ENCODE measurements at places on chromosomes 5 and 9.

GRCh38 chr9:15086156-15086763, 176.0 kb upstream of the FREM1 start:
- DNase-seq: no peak

GRCh38 chr5:35194635-35195471, 35.4 kb downstream of the PRLR start:
- no peak for DNase-seq

DNA sequence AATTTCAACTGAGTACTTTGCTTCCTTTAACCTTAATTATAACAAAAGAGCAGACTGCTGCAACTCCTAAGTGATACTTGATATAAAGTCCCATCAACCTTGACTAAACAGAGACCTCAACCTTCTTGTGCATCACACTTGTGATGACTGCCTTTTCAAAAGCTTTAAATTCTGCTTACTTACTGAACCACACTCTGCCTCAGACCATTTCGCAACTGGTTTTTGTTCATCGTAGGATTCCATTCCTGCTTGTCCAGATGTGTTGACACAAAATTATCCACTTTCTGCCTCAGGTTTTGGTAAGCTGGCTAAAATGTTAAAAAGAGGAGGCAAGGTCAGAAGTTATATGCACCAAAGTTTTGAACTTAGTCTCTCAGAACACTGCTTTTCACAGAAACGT, 3.5 kb downstream of the BOD1 start:
- no peak for DNase-seq

DNA sequence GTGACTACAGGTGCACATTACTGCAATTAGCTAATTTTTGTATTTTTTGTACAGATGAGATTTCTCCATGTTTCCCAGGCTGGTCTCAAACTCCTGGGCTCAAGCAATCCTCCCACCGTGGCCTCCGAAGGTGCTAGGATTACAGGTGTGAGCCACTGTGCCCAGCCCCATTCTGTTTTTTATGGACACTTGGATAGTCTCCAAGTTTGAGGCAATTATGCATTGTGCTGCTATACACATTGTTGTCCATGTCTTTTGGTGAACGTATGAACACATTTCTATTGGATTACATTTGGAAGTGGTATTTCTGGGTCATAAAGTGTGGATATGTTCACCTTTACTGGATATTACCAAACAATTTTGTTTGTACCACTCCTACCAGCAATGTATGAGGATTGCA, 22.4 kb upstream of the PLPP1 start:
- DNase-seq: no peak

GRCh38 chr9:37971691-37972090, 67.8 kb upstream of the SLC25A51 start:
- no peak for DNase-seq

DNA sequence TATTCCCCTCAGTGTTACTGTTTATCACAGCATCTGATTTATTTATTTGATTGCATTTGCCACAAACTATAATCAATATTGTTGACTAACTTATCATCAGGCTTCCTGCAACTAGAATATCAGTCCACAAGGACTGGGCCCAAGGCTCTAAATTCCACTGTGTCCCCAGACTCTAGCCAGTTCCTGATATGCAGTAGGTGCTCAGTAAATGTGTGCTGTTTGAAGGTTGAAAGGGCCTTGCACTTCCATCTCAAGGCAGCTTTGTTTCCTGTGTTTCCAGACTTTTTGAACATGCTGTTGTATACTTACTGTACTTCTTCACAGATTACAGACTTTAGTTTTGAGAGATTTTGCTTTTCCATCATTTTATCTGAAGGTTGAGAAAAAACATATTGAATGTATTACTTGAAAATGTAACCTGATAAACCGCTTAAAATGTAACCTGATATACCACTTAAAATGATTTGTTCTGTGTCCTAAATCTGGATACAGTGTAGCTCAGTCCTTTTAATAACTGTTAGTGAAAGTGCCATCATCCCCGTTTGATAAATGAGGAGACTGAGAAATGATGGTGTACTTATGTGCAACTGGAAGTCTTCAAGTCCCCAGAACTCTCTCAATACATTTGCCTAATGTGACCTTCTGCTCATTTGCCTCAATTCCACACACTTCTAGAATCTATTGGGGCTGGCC, 18.7 kb downstream of the KIAA1191 start:
- no peak for DNase-seq

- DNase-seq: no peak
Measured at GRCh38 chr5:139733010-139733688, 62.5 kb upstream of the PSD2 start.

- DNase-seq: no peak
Measured at GRCh38 chr5:106600803-106601202, 1069.9 kb downstream of the EFNA5 start.

GRCh38 chr5:84378961-84379360, 5.7 kb downstream of the EDIL3 start:
- no peak for DNase-seq

- no peak for DNase-seq
Measured at GRCh38 chr5:118557251-118557661, 431.1 kb downstream of the DTWD2 start.

DNA sequence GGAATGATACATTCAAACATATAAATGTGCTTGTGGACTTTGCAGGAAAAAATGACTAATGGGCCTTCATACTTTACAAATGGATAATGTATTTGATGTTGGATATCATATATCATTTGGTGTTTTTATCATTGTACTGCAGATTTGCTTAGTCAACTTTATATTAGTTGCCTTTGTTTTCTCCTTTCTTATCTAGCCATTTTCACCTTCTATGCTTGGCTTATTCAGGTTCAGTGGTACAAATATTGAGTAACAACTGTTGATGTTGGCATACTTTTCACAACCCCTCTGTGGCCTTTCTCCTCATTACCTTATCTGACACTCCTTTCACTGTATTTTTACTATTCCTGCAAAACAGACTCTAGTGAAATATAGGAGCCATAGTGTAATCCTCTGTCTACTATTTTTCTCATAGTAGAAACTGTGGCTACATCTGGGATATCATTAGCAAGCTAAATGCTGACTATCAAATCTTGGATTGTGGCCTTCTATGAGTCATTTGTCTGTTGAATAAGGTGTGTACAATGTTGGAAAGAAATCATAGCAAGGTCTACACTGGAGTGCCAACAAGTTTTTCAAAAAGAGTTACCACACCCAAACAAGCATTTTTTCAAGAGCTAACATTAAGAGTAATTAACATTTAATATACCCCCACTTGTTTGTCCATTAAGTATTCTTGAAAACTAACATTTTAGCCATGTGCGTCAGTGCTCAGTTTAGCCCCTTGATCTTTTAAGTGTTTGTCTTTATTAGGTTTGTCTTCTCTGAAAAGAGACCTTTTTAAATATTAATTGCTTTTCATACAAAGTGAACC, 330.1 kb downstream of the ADGRV1 start:
- DNase-seq: peak; percentile 10

- no peak for DNase-seq
Measured at GRCh38 chr9:109745335-109746283, 34.4 kb upstream of the PALM2AKAP2 start.

- no peak for DNase-seq
Measured at GRCh38 chr5:54480296-54480695, 24.8 kb downstream of the HSPB3 start.

GRCh38 chr5:5523066-5523505, 100.6 kb downstream of the ICE1 start:
- peak; percentile 15 for DNase-seq

DNA sequence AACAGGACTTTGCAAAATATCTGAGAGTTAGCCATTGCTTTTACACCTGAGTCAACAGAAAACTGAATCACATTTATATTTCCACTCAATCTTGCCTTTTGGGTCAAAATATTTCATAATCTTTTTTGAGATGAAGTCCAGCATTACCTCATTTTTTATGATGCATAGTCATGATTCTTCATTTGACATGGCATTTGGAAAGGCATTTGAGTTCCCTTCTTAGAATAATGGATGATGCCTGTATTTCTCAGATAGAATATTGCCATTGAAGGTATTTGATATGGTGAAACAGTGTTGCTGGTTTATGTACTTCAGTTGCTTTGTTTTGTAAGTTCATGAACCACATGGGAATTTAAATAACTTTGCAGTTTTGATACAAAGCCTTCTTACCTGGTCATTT, 180.4 kb downstream of the PRR16 start:
- DNase-seq: no peak

GRCh38 chr5:73892806-73893205, 266.8 kb downstream of the ARHGEF28 start:
- DNase-seq: no peak

DNA sequence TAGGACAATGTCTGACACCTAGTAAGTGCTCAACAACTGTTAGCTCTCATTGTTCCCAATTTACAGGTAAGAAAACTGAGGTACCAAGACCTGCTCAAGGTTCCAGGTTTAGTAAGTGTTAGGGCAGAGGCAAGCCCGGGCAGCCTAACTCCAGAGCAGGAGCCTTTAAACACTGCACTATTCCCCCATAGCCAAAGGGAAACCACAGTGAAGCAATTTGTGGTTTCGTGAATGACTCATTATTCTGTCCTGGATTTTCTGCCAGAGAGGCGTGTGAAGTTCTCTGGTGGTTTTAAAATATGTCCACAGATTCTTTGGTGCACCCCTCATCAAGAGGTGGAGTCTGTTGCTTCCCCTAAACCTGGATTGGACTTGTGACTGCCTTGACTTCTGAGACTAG, 1.0 kb upstream of the MCC start:
- DNase-seq: peak; percentile 76

DNA sequence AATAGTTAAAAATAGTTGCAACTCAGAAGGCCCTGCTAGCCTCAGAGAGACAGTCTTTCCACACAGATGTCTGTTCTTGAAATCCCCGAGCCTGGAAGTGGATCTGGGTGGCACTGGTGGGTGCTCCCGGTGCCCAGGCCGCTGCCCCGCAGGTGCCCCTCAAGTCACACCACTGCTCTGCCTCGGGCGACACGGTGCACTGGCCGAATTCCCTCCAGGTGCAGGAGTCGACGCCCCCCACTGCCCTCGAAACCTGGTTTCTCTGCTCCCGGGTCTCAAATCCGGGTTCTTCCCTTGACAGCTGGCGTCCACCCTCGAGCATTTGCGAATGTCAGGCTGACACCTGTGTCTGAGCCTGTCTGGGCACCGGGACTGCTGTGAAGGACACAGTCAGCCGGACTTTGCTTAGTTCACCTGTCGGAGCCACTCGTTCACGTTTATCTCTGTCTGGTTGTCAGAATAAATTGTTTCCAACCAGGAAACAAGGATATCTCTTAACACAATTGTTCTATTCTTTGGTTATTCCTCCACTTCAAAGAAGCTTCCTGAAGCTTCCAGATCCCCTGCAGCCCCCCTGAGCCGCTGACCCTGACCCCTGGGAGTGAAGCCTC, 27.1 kb downstream of the SLC9A3 start:
- no peak for DNase-seq

GRCh38 chr5:27706832-27707231, 668.4 kb upstream of the CDH9 start:
- no peak for DNase-seq

DNA sequence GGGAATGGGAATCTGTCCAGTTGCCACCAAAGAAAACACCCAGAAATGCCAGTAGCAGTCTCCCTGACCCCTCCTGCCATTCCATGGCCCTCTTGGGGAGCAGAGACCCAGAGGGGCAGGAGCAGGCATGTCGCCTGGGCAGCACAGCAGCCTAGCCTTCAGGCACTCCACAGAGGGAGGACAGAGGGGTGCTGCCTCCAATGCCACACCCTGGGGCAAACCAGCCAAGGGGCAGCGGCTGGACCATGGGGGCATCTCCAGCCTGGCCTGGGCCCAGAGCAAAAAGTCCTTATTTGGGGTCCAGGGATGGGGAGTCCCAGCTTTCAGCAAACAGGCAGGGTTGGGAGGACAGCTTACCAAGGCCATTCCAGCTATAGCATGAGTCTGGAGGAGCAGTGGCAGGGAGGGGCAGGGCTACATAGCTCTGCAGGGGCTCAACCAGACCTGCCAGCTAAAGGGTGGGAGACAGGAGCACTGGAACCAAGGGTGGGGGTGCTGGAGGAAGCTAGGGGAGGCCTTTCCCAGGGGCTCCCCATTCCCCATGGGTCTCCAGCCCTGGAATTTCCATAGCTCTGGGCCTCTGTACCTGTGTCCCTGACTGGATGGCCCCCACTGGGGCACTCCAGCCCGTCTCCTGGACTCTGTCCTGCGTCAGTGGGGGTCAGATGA, 6.7 kb downstream of the BRD3 start:
- no peak for DNase-seq

DNA sequence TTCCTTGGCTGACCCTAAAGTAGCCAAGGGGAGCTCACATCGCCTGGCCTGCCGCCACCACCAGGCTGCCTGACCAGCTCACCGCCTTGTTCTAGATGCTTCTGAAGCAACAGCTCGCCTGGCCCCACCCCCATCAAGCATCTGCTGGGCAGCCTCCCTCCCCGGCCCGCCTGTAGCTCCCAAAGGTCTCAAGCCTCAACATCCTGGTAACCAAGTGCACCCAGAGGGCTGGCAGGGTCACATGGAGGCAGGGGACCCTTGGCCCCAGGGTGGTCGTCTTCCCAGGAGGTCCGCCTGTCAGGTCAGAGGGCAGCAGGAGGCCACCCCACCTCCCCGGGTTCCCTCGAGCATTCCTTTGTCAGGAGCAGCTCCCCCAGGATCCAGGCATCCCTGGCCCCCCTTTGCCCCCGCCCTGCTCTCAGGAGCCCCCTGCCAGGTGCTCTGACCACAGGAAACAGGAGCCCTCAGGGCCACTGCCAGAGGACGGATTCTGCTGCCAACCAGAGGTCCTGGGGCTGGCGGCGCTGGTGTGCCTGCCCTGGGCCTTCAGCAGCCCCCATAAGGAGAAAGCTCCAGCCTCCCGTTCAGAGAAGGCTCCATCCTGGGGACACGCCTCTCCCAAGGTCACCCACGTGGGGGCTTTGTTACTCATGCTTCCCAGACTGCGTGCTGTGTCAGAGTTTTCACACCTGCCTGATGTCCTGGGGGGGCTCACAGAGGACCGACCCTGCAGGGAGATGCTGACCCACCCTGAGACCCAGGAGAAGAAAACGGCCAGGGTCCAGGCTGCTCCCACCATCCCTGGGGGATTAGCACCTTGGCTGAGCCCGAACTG, 3.5 kb upstream of the LRRC14B start:
- DNase-seq: no peak

- DNase-seq: no peak
Measured at GRCh38 chr9:74783408-74783807, 104.3 kb downstream of the TRPM6 start.

DNA sequence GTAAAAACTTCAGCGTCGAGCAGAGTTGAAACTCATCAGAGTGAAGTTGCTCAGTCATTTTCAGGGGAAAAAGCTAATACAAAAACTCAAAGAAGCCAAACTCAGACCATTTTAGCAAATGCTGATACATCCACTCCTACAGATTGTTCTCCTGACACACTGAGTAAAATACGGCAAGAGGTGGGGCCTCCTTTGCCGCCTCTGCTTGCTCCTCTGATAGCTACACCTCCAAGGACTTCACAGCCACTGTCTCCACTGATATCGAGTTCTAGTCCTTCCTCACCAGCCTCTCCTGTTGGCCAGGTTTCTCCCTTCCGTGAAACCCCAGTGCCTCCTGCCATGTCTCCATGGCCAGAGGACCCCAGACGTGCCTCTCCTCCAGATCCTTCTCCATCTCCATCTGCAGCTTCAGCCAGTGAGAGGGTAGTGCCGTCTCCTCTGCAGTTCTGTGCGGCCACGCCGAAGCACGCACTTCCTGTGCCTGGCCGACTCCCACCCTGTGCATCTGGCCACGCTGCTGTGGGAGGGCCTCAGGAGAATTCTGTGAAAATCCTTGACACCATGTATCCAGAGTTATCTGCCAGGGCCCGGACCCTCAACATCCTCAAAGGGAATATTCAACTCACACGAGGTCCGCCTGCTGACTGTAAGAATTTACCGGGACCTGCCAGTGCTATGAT, 41.7 kb downstream of the ICE1 start:
- DNase-seq: no peak

GRCh38 chr5:12022444-12022843, 118.2 kb upstream of the CTNND2 start:
- DNase-seq: no peak

GRCh38 chr9:129495620-129496472, 125.1 kb downstream of the C9orf50 start:
- DNase-seq: peak; percentile 90
